Osteoblast (primary cell): ENCODE measurements at places on chromosomes 1 and 21.
A peak's percentile ranks its signal among the peaks of the same experiment; 100 is the strongest.

GRCh38 chr1:223136086-223136485, 7.0 kb downstream of the TLR5 start:
- no peak for DNase-seq

GRCh38 chr1:2495026-2495425, 18.9 kb downstream of the PLCH2 start:
- no peak for DNase-seq

GRCh38 chr1:179529482-179530195, 46.1 kb downstream of the NPHS2 start:
- no peak for DNase-seq

- no peak for DNase-seq
Observed at GRCh38 chr1:10456661-10457060, 6.8 kb downstream of the CORT start.

DNA sequence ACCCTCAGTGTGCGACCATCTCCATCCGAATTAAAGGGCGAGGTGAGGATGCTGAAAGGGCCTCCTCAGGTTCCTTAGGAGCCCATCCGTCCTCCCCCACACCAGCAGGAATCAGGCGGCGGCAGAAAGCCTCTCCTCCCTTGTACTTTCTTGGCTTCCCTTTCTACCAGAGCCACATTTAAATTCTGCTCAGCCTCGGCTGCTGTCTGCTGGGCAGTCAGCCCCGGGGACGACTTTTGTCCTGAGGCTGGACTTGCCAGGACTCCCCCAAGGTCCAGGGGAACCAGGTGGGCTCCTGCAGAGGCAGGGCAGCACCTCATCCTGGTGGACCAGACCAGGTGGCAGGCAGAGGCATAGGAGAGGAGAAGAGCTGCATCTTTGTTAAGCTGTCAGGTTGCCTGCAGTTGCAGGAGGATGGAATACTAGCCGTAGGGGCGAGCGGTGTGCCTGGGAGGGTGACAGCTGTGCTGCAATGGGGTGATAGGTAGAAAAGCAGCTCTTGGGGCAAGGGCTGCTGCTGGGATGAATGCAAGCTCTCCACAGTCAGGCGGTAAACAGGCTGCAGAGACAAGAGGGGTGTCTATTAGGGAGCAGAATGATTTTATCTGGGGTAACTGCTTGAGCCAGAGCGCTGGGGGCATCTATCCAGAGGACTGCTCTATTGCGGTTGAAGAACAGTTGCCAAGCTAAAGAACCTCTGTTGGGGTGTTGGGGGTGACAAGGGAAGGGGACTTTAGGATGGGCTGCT, 46.2 kb upstream of the WASF2 start:
- DNase-seq, result no peak

DNA sequence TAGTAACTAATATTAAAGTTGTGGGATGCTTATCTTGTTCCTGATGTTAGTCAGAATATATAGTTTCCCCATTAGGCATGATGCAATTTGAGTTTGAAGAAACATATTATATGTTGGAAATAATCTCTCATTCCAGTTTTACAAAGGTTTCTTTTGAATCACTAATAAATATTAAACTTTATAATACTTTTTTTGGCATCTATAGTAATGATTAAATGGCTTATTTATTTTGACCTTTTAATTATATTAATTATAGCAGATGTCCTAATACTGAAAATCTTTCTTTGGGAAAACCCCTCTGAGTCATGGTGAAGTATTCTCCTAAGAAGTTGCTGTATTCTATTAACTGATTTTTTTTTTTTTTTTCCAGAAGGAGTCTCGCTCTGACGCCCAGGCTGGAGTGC, 28.5 kb upstream of the PTGS2 start:
- DNase-seq, result no peak

- no peak for DNase-seq
Observed at GRCh38 chr1:62317021-62317768, 2.0 kb downstream of the KANK4 start.

- DNase-seq, result no peak
Observed at GRCh38 chr1:90798344-90798743, 81.2 kb upstream of the BARHL2 start.

DNA sequence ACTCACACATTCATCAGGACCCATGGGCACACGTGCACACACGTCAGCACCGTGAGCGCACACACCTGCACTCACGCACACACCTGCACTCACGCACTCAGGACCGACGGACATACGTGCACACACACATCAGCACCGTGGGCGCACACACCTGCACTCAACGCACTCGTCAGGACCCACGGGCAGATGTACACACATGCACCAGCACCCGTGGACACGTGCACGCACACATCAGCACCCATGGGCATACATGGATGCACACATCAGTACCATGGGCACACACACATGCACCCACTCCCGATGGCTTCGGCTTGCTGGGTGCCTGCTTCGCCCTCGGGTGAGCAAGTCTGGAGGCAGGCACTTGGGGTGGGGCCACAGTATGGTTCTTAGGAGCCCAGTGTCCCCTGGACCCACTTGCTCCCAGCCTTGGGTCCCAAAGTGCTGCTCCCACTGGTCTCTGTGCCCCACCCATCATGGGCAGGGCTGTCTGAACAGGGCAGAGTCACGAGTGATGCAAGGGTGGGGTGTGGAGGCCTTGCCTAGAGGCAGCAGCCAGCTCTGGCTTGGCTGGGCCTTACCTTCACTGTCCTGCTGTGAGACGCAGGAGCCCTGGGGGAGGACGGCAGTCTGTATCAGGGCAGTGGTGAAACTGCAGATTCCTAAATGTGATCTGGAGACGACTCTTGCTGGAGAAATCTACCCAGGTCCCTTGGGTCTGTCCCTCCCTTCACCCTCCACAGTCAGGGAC, 49.8 kb downstream of the SKI start:
- DNase-seq, result peak; percentile 89

- no peak for DNase-seq
Observed at GRCh38 chr21:39461419-39461818, 9.6 kb downstream of the SH3BGR start.

GRCh38 chr21:27101523-27101922, 134.6 kb upstream of the ADAMTS5 start:
- no peak for DNase-seq

DNA sequence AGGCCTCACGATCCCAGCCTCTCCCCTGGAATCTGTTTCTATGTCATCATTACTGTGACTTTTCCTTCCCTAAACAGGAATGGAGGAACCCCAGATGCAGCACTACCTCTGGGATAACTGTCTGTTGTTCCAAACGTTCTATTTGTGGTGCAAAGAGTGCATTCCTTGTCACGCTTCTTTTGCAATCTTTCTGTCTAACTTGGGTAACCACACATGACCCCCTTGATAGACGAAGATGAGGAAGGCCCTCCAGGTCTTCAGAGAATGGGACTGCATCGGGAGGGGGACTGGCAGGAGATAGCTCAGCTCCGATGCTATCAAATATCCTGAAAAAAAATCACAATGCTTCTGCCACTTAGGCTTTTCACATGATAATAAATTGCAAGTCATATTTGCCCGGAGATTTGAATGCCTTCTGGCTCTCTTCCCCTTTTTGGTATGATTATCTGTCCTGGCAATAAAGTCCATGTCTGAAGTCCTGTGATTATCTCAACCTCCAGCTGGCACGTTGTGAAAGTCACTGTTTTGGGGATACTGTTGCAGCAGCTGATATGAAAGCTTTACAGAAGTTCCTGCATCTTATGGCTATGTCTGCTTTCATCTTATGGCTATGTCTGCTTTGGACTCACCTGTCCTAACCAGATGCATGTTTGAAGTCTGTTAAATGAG, 148.7 kb upstream of the LMO4 start:
- no peak for DNase-seq

DNA sequence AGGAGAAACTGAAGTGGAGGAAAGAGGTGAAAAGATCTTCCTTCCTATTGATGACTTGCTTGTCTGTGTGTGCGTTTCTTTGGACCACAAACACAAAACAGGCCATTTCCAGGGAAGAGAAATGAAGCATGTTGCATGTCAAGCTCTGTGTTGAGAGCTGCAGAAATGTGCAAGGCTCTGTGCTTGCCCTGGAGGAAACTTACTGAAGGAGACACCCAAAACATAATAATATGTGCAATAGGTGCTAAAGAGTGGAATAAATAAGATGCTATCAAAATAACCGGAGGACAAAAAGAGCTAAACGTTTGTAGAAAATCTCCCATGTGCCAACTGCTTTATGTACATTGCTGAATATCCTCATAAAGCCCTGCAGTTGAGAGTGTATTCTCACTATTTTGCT, 195.2 kb upstream of the HMGB4 start:
- DNase-seq, result no peak

DNA sequence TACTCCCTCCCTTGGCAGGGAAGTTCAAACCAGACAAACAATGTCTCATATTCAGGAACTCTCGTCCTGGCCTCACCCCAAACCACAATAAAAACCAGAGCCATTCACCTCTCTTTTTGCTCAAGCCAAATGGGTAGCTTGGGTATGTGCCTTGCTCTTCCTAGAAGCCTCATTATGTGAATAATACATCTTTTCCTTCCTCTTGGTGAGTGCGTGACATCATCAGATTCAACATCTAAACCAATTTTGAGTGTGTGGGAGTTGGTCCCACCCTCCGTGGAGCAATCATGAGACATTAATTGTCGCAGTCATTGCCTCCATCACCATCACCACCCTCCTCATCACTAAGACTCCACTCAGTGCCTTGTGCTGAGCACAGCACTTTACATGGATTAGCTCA, 482.9 kb downstream of the PTPRU start:
- DNase-seq, result peak; percentile 82

DNA sequence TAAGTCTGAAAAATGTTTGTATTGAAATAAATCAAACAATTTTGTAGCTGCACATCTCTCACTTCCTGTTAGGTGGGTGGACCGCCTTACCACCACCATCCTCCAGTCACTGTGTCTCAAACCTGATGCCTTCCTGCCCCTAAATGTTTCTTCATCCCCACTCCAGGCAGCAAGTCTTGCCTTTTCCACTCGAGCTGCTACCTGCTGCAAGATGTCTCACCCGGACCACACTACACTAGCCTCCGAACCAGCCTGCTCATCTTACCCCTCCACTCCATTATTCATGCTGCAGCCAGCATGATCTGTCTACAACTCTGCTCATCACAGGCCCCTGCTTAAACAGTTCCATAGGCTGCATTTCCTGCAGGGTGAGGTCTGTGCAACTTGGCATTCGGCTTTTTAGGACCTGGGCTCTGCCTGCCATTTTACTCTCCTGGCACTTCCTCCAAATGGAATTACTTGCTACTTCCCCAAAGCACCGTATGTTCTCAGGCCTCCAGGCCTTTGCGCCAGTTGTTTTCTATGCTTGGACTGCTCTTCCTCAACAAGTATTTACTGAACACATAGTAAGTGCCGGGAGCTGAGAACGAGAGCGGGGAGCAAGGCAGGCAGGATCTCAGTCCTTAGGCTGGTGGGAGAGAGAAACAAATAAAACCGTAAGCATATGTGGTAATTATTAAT, 5.2 kb upstream of the SF3A3 start:
- DNase-seq, result peak; percentile 41

- DNase-seq, result peak; percentile 71
Observed at GRCh38 chr1:223712850-223713474, 623 bp downstream of the CAPN2 start.

DNA sequence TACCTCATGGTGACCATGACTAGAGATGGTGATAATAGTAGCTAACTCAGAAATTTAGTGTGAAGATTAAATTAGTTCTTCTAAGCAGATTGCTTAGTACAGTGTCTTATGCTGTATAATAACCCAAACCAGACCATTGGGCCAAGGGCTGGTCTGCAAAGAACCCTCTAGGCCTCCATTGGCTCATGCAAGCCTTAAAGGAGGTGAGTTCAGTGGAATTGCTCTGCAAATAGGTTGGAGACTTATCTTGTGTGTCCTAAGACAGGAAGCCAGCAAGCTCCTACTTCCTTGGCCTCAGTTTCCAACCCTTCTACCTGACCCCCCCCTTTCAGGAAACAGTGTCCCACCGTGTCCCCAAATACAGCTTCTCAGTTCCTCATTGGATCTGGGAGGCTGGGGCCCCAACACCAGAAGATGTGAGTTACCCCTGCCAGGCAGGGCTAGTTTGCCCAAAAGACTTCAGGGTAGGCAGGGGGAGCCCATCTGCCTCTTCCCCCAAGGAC, 1.9 kb upstream of the MEF2D start:
- DNase-seq, result no peak

- peak; percentile 91 for DNase-seq
Observed at GRCh38 chr1:39896909-39897685, 4.6 kb downstream of the MYCL start.

- no peak for DNase-seq
Observed at GRCh38 chr1:83746234-83746633, 252.7 kb downstream of the TTLL7 start.

DNA sequence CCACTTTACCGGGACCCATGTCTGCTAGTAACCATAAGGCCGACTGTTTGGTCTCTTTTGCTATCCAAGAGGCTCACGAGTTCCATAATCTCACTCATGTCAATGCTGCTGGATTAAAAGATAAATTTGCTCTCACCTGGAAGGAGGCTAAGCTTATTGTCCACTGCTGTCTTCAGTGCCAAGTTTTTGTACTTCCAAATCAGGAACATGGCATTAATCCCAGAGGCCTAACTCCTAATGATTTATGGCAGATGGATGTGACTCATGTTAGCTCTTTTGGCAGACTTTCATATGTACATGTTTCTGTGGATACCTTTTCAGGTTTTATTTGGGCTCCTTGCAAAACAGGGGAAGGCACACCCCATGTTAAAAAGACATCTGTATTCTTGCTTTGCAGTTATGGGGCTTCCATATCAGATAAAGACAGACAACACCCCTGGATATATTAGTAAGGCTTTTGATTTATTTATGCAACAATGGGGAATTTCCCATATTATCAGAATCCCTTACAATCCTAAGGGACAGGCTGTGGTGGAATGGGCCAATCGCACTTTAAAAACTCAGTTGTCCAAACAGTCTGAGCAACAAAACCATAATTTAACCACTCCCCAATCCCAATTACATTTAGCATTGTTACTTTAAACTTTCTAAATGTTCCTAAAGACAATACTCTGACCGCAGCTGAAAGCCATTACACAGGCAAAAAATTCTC, 162.7 kb downstream of the IER5 start:
- no peak for DNase-seq

DNA sequence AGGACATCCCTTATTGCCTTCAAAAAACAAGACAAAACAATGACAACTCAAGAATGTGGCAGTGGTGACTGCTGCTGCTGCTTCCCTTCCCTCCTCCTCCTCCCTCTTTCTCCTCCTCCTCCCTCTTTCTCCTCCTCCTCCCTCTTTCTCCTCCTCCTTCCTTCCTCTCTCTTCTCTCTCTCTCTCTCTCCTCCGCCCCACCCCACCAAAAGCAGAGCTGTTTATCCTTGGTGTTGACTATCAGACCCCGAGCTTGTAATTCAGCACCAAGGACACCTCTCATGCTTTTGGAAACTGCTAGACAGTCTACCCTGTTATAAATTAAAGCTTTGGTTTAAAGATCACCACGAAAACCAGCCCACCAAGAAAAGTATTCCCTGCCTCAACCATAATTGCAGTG, 72.4 kb upstream of the IFNAR2 start:
- DNase-seq, result no peak

DNA sequence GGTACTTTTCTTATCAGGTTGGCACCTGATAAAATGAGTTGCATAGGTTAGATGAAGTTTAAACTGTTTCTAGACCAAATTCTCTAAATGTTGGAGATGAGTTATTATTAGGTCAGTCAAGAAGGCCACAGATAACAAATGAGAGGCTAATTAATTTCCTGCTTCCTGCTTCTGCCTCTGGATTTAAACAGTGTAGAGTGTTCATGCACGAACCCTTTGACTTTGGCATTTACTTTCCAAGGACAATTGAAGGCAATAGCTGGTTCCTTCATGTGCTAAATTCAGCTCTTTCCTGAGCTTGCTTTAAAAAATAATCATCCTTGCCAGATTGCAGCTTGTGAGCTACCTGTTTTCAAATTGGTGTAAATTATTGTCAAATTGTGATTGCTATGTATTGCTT, 80.6 kb downstream of the RASAL2 start:
- DNase-seq, result no peak

GRCh38 chr1:228876187-228876586, 140.9 kb downstream of the RHOU start:
- DNase-seq, result peak; percentile 44
